ENCODE measurements at places on chromosomes 6 and 20.

GRCh38 chr6:487956-488355 lies 96.4 kb downstream of the IRF4 start:
- DNase-seq, result no peak

- no peak for DNase-seq
Observed at GRCh38 chr20:19937651-19938420, 79.3 kb upstream of the NAA20 start.

GRCh38 chr6:31546958-31547726 lies at the start of gene NFKBIL1:
TSS of gene NFKBIL1 (plus strand) at chr6:31547608. CDS start at chr6:31547695, 87 bp downstream.
- peak; percentile 79 for DNase-seq

- no peak for DNase-seq
Observed at GRCh38 chr6:38192011-38192410, 372.5 kb downstream of the ZFAND3 start.
